ENCODE measurements at places on chromosomes 2 and 18.

- no peak for DNase-seq
These were observed 21.4 kb upstream of the CNOT11 start for GRCh38 chr2:101231240-101231639.

DNA sequence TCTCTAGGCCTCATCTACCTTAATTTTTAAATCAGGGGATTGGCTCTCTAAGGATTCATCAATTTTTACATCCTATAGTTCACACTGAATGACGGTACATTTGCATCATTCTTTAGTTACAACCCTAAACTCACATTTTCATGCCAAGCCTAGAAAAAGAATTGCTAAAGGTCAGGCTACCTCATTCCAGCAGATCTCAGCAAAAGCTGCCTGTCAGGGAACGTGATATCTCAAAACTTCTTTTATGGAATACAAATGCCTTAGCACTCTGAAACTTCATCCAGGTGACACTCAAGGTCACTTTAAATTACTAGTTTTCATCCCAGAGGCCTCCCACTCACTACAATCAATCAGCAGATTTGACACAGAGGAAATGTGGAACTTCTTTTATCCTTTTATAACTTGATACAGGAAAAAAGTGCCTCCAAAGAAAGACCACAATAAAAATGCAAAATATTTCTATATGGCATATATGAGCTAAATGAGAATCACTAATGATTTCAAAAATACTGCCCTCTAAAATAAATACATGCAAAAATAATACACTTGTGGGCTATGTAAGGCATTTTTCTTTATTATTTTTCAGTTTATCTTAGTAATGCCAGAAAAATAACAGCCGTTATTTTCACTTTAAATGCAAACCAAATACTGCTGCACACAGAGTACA is 91.5 kb downstream of the ARHGEF33 start:
- no peak for DNase-seq

DNA sequence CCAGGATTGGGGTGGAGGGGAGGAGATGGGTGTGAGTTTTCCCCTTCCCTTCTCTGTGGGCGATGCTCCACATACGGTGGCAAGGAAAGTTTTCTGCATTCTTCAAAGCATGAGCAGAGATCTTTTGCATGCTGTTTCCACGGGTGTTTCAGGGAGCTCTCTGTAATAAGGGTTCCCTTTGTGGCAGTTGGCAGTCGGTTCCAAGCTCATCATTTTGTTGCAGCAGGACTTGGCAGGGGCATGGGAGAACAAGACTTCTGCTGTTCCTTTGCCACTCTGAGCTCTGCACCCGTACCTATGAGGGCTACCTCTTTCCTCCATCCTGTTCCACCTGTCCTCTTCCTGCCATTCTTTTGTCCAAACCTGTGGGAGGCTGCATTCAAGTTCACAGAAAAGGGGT is 71.3 kb upstream of the SPRED2 start:
- DNase-seq: no peak

DNA sequence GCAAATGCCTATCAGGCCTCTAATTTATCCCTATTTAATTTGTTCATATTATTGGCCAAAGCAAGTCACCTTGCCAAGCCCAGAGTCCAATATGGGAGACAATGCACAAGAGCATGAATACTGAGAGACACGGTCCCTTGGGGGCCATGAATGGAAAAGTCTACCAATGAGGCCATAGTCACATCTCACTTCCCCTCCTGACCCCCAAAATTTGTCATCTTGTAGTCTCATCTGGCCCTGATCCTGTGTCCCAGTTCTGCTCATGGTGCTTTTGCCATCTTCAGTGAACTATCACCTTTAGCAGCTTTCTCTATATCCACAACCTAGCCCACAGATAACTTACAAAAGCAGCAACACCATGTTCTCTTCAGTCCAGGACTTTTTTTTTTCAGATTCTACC is 302.7 kb upstream of the MGAT5 start:
- no peak for DNase-seq

- no peak for DNase-seq
These were observed 63.3 kb downstream of the LYPD6B start for GRCh38 chr2:149101818-149102217.

DNA sequence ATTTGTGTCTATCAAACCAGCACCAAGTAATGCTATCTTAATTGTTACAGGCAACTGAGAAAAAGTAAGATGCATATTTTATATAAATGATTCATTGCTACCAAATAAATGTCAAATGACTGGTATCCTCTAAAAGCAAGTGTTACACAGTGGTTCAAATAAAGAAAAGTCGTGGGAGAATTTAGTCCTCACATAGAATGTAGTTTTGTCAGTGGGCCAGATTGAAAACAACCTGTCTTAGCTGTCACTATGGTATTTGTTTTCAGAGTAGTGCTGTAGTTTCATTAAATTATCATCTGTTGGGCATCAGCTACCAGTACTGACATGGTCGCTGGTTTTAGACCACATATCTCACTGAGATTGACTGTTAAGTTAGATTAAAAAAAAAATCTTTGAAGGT is 10.2 kb upstream of the EIF2AK3 start:
- no peak for DNase-seq

DNA sequence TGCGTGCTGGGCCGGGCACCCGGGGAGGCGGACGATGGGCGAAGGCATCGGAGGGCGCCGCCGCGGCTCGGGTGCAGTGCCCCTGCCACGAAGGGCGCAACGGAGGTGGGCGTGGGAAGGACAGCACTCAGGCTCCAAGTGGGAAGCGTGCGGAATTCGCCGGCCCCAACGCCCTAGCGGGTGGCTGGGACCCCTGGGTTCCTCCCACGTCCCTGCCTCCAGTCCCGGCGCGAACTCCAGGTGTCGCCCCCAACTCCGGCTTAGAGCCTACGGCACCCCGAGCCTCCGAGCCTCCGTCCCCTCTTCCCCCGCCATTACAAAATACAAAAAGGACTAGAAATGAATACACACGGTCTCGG is 1.3 kb downstream of the CYP27C1 start:
- DNase-seq: no peak

GRCh38 chr18:9575558-9575957 is 38.8 kb downstream of the PPP4R1 start:
- DNase-seq: peak; percentile 39

DNA sequence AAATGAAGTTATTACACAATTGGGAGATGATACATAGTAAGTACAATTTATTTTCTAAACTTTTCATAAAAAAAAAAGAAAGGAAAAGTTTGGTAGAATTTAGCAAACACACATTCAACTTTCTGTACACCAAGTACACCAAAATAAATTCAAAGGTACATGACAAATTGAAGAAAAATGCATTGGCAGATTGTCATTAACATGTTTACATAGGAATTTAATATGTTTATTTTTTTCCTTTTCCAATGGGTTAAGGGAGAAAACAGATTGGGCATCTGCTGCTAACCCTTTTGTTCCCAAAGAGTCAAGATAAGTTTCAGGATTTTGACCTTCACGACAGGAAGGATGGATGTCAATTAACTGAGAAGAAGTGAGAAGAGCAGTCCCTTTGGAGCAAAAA is 620.4 kb downstream of the XIRP2 start:
- no peak for DNase-seq

GRCh38 chr2:43097644-43098408 is 128.6 kb downstream of the ZFP36L2 start:
- no peak for DNase-seq

GRCh38 chr2:148207111-148207510 is 186.2 kb downstream of the MBD5 start:
- no peak for DNase-seq

DNA sequence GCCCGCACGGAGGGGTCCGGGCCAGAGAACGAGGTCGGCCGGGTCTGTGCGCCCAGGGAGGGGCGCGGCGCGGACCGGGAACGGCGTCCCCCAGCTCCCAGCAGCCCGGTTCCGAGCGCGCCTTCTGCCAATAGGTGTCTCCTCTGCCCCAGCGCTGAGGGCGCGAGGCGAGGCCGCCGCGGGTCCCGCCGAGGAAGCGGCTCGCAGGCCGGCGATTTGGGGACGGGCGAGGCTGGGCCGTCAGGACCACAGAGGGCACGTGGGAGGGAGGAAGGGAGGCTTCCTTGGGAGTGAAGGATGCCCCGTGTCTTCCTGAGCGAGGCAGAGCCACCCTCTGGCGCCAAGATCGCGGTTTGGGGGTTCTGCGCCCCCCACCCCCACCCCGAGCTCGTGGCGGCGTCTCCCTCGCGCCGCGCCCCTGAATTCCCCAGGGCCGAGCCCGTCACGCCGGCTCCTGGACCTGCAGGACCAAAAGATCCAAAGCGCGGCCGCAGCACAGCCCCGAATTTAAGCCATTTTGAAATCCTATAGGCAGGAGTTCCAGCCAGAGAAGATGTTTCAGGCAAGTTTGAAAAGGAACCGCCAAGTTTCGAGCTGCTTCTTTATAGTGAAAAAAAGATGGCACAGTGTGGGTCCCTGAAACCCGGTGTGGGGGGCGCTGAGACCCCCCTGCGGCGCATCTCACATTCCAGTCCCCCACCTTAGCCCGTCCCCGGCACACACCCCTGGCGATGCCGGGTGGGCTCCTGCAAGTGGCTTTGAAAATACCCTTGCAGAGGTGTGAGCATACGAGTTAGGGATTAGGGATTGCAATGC is 909 bp downstream of the NFATC1 start:
- no peak for DNase-seq

DNA sequence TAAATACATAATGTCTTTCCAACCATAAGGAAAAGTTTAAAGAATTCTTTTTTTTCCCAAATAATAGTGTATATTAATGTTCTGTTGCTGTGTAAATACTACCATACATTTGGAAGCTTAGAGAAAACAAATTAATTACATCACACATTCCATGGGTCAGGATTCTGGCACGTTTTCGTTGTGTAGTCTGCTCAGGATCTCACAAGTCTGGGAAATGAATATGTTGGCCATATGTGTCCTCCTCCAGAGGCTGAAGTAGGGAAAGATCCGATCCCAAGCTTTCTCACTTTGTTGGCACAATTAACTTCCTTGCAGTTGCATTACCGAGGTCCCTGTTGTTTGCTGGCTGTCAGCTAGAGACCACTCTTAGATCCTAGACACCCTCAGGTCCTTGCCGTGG is 83.9 kb downstream of the RPRM start:
- no peak for DNase-seq

DNA sequence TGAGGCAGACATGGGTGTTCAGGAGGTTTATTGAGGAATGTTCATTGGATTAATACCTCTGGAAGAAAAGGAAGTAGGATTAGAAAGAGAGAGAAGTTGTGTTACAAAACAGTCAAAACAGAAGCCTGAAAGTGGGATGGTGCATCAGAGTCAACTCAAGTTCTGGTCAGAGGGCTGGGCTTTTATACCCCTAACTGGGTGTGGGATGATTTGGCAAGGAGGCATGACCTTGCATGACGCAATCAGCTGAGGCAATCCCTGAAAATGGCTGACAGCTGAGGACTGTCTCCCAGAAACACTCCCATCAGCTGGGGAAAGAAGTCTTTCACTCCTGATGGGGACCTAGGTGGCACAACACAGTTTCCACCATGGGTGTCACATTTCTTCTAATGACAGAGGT is 818.2 kb downstream of the SATB2 start:
- no peak for DNase-seq

- no peak for DNase-seq
These were observed 92.7 kb downstream of the COPS8 start for GRCh38 chr2:237178396-237178795.

- DNase-seq: no peak
These were observed 180.9 kb downstream of the PDE1A start for GRCh38 chr2:182245963-182246362.

DNA sequence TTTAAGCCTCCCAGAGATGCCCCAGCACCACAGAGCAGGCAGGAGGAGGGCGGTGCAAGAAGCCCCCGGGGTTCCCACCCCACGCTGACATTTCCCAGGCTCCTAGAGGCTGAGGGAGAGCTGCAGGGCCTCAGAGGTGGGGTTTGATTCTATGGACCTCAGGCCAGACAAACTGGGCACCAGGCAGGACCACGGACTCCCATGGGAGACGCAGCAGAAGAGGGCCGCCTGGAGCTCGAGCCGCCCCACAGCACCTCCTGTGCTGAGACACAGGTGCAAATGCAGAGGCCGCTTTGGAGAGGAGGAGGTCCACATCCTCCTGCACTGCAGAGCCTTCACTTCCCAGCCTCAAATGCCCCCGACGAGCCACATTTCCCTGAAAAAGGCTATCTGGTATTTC is 62.7 kb downstream of the PSMG2 start:
- no peak for DNase-seq

DNA sequence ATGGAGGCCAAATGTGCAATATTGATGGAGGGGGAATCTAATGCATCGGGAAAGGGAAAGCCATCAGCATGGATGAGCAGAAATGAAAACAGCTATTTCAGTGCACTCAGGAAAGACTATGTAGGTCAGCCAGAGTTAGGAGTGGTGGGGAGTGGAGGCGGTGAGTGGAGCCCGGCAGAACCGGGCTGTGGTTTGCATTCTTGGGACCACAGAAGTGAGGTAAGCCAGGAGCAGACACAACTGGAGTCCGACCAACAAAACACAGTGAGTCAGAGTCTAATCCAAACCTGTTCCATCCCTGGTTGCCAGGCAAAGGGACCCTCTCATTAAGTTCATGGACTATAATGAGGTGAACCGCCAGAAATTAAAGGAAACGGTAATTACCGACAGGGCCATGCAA is 61.1 kb upstream of the RAB12 start:
- no peak for DNase-seq

DNA sequence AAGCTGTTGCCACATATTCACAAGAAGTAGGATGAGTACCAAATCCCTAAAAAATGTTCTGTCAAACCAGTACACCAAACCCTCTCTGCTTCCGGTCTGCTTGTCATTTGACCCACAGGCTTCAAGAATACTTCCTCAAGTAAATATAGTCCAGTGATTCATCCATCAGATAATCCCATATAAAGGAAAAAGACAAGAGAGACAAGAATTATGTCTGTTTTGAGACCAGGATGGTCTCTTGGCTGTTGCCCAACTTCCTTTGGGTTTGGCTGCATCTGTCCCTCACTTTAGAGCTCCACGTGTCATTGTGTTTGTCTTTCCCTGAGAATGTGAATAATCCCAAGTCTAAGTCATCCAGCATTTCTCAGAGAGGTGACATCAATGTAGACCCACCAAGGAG is 91.5 kb upstream of the NRP2 start:
- DNase-seq: no peak

- no peak for DNase-seq
These were observed 300.0 kb downstream of the GBX2 start for GRCh38 chr2:235868224-235868623.

DNA sequence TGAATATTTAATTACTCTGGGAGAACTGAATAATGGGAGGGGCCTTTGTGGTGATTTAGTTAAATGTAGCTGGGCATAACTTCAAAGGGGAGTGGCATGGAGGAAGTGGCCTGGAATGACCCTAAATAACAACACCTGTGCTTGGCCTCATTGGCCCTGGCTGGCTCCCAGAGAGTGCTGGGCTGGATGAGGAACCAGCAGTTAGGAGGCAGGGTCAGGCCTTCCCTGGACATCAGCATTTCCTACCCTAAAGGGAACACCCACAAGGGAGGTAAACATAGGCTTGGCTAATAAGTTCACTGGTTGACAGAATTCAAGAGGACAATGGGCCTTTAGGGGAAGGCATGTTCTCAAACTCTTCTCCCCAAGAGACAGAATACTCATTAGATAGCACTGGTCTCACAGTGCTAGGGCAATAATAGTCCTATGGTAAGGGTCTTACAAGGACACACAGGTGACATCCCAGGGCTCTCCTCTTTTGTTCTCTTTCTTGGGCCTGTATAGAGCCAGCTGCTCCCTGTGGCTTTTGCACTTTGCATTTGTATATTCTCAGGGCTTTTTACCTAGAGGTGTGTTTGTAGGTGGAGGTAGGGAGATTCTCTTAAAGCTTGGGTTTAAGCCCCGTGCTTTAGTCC is 106.8 kb downstream of the ZNF519 start:
- no peak for DNase-seq
